ENCODE measurements at places on chromosomes 11 and 22.

- no peak for DNase-seq
Measured at GRCh38 chr11:104666624-104667023, 231.6 kb downstream of the CASP12 start.

DNA sequence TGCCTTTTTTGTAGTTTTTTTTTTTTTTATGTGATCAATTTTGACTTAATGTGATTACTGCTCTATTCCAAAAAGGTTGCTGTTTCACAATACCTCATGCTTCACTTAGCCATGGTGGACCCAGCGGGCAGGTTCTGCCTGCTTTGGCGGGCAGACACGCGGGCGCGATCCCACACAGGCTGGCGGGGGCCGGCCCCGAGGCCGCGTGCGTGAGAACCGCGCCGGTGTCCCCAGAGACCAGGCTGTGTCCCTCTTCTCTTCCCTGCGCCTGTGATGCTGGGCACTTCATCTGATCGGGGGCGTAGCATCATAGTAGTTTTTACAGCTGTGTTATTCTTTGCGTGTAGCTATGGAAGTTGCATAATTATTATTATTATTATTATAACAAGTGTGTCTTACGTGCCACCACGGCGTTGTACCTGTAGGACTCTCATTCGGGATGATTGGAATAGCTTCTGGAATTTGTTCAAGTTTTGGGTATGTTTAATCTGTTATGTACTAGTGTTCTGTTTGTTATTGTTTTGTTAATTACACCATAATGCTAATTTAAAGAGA lies 12.5 kb downstream of the CCND1 start:
- no peak for DNase-seq

GRCh38 chr11:2421996-2422395 lies 21.4 kb downstream of the TSSC4 start:
- no peak for DNase-seq

DNA sequence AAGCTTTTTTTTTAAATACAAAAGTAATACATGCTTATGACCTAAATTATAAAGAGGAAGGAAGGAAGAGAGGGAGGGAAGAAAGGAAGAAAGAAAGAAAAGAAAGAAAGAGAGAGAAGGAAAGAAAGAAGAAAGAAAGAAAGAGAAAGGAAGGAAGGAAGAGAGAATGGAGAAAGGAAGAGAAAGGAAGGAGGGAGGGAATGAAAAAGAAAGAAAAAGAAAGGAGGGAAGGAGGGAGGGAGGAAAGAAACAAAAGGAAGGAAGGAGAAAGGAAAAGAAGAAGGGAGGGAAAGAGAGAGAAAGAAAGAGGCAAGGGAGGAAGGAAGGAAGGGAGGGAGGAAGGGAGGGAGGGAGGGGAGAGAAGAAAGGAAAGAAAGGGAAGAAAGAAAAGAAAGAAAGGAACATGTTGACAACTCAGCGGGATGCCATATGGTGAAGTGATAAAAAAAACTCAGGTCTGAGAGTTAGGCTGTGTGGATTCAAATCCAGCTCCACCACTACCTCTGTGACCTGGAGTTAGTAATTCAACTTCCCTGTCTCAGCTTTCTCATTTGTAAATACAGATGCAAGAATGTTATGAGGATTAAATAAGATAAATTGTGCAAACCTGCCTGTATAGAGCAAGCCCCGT lies 9.6 kb upstream of the EED start:
- no peak for DNase-seq

DNA sequence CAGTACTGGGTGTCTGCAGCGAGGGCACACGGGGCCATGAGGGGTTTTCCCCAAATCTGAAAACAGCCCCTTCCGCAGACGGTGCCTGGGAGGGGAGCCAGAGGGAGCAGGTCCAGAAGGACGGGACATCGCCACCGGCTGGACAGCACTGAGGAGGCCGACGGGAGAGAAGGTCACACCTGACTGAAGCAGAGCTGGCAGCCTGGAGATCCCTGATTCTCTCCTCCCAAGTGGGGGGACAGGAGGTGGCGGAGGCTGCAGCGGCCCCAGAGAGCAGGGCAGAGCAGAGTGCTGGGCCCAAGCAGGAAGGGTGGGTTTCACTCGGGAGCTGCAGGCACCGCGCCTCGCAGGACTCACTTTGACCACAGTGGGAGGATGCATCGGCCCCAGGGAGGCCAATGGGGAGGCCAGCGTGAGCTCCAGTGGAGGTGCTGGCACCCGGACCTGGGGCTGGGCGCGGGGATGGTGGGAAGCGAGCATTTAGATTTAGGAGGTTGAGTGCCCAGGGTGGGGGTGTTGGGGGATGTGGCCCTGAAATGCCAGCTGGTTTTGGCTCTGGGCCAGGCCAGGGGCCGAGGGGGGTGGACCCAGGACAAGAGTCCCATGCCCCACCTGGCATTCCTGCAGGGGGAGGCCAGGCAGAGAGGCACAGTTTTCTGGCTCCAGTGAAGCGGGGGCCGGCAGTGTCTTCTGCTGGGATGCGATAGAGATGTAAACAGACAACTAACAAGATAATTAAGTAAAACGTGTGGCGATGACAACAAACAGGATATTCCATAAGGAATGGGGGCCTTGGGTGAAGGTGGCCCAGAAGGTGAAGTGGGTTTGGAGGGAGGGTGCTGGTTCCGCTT lies 92.3 kb upstream of the FGF3 start:
- DNase-seq: peak; percentile 46

- no peak for DNase-seq
Measured at GRCh38 chr11:117529816-117530215, 202.2 kb downstream of the CEP164 start.

GRCh38 chr11:72918851-72919250 lies 104.6 kb downstream of the ATG16L2 start:
- DNase-seq: no peak

- no peak for DNase-seq
Measured at GRCh38 chr11:70517988-70518907, 119.9 kb downstream of the CTTN start.

- DNase-seq: peak; percentile 55
Measured at GRCh38 chr11:117180020-117180419, 1.5 kb downstream of the SIDT2 start.

- DNase-seq: no peak
Measured at GRCh38 chr11:46277622-46278386, at the start of gene CREB3L1. Gene CREB3L1, plus strand, starts transcription at chr11:46277662. Its CDS starts 450 bp downstream, at chr11:46278112.

- DNase-seq: peak; percentile 51
Measured at GRCh38 chr11:2999464-2999998, 7.4 kb upstream of the NAP1L4 start.

DNA sequence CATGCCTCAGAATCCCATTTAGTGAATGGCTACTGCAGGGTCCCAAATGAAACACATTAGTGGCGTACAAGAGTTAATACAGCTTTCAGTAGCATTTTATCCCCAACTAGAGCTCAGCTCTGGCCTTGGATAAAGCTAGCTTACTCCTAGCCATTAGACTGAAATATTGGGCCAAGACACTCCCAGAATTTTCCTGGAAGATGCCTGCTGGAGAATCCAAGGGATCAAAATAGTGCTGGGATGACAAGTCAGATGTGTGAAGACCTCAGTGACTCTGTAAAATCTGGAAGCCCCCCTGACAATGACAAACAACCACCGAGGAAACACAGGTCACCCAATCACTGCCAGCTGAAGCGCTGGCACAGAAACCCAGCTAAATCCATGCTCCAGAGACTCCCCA lies 303.1 kb upstream of the SORL1-AS1 start:
- DNase-seq: no peak

GRCh38 chr22:43235445-43236409 lies 48.8 kb upstream of the TTLL12 start:
- DNase-seq: no peak

GRCh38 chr11:128767591-128768001 lies 73.7 kb downstream of the FLI1 start:
- no peak for DNase-seq

- no peak for DNase-seq
Measured at GRCh38 chr22:26587991-26588613, 1.8 kb downstream of the TPST2 start.

- DNase-seq: no peak
Measured at GRCh38 chr11:73047773-73048371, 94.2 kb downstream of the FCHSD2 start.

DNA sequence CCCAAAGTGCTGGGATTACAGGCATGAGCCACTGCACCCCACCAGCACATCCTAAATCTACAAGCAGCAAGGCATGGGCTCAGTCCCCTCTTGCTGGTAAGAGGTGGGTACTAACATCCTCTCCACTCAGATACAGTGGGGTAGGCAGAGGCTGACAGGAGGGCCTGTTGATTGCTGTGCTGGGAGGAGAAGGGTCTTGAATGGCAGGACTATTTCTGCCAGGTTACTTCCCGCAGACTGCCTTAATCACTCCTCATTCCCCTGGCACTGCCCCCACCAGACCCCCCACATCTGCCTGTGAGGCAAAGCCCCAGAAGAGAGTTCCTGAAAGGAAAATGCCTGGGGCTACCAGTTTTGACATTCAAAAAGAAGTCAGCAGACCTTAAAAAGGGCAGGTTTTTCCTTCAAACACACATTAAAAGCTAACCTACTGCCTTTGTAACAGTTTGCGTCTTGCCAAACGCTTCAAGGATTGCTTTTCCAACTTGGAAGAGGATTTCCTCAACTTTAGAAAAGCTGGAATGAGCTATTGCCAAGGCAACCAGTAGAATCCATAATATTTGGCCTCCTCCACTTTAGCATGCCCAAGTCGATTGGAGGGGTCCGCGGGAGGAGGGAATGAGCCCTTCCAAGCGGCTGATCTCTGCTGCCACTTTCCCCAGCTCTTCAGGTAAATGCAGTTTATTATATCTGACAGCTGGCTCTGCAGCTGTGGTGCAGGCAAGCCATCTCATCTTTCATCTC lies 62.0 kb downstream of the FDX1 start:
- no peak for DNase-seq

DNA sequence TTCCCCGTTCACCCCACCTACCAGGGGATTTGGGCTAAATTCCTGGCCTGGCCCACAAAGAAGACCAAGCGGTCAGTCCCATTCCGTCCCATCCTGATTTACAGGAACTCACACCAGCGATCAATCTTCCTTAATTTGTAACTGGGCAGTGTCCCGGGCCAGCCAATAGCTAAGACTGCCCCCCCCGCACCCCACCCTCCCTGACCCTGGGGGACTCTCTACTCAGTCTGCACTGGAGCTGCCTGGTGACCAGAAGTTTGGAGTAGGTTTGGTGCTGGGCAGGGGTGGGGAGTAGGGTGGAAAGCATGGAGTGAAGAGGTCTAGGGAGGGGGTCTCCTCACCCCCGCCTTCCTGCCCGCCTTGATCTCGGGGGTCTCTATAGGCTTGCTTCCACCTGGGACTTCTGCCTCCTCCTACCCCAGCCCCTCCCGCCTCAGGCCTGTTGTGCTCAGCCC lies at the start of gene SERPING1:
Gene SERPING1, plus strand, starts transcription at position 225 of the 455 bp plus-strand sequence. CDS start 586 bp downstream, outside the sequence.
- DNase-seq: peak; percentile 76

DNA sequence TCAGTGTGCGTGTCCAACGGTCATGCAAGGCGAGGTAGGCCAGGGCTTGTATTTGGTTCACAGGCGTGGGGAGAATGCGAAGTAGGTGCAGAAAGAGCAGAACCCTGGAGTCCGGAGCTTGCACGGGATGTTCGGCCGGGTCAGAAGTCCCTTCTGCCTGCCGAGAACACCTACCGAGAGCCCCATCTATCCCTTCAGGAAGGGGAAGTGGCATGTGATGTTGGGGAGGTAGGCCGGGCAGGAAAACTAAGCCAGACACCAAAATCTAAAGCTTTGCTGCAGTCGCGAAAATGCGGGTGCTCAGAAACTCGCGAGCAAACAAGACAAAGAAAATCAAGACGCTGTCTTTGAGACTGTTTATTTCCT lies 435 bp upstream of the TAF6L start:
- peak; percentile 73 for DNase-seq

DNA sequence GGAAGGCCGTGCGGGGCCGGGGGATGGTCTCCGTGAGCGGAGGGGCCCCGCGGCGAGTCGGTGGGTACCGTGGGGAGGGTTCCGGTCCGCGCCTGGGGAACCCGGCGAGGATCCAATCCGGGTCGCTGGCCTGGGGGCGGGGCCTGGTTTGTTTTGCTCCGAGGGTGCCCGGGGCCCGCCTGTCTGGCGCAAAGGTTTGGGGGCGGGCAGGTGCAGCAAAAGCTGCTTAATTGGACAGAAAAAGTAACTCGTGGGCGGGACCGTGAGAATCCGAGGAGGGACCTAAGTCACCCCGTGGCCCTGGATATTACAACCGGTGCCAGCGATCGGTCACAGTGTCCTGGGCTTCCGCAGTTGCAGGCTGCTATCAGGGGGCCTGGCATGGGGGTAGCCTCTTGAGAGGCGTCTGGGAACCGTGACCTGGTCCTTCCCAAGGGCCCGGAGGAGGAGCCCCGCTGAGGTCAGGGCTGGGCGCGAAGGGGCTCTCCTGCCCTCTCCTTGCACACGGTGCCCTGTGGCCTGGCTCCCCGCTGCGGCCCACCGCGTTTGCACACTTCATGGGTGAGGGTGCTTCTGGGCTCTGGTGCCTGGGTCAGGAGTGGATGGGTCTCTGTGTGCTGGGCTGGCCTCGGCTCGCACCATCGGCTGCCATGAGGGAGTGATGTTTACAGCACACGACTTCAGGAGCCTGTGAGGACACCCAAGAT lies 1.4 kb downstream of the PNPLA2 start:
- DNase-seq: no peak

GRCh38 chr22:46612904-46613605 lies 7.1 kb upstream of the GRAMD4 start:
- no peak for DNase-seq

DNA sequence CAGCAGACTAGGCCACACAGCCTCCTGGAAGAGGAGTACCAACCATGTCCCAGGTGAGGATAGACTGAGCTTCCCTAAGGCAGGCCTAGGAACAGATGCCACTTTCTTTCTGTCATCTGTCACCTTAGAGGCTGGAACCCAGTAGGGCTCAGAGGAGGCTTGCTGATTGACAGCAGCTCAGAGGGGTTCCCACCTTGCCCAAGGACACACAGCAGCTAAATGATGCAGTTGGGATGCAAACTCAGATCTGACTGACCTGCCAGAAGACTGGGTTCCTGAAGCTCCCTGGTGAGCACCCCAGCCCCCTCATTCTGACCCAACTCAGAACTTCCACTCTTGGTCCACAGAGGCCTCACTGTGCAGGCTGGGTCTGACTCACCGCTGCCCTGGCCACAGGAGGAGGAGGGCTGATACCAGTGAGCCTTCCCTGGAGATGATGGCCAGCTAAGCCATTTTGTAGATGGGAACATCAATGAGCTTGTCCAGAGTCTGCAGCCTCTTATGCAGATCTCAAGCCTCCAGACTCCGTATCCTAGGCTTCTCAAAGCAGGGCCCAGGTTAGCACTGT lies 14.0 kb downstream of the CAPN5 start:
- no peak for DNase-seq

DNA sequence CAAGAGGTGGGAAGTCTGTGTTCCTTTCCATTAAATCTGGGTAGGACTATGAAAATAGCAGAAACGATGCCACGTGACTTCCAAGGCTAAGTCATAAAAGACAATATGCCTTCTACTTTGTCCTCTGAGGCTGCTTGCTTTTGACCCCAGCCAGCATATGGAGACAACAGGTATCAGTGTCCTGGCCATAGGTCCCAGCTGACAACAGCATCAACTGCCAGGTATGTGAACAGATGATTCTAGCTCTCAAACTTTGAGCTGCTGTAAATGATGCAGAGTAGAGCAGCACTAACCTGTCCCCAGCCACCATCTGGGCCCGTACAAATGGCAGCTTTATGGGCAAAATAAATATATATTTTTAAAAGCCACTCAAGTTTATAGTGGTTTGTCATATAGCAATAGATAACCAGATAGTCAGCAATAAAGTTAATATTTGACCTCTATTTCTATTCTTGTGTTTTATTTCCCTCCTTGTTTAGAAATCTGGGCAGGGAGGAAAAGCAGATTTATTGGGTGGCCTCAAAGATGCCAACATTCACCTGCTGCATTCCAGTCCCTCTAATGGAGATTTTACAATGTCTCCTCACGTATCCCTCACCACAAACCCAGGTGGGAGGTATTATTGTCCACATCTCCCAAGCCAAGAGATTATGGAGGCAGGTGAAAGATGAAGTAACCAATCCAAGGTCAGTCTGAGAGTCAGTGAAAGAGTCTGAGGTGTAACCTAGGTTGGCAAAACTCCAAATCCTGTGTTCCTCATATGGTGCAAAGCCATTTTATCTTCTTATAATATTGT lies 209.6 kb upstream of the LARGE1 start:
- DNase-seq: no peak

Data from left forelimb (tissue), 1 donor.